H9 (cell line): ENCODE measurements at places on chromosomes 12 and 14. TPM values are rescaled to one million over a fixed set of nuclear protein-coding genes. Genes with fewer than 3 reads are reported as not detected.
A peak's percentile ranks its signal among the peaks of the same experiment; 100 is the strongest.

DNA sequence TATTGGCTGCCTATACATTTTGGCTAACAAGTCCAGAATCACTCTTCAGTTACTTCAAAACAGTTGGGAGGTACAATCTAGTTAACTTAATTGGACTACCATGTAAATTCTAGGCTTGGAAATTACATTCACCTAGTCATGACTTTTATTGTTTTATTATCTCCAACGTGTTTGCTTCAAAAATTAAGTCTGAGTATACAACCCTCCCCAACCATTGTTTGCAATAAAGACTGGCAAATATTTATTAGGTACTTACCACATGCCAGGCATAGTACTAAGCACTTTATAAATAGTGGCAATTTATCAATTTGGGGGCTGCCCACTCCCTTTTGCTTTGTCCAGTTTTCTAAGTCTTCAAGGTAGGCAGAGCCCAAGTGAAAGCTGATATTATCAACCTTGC is 30.3 kb downstream of the TXNDC16 start:
- DNase-seq = no peak

GRCh38 chr12:85530456-85530855 is 250.4 kb downstream of the ALX1 start:
- no peak for DNase-seq

DNA sequence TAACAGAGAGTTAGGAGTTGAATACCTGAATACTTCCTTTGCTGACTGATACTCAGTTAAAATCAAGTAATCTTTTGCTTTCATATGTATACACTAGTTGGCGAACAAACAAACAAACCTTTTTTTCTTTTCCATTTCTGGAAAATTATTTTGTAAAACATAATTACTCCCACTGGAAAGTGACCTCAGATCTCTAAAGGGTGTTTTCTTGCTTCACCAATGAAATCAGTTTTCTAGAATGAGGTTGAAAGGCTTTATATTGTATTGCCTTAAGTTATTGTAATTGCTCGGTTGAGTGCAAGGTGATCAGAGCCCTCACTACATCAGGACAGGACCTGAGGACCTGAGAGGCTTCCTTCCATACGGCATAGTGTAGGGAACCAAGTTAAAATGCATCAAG is at the start of gene OR4K1:
Gene OR4K1, plus strand, starts transcription at position 301 of the 400 bp plus-strand sequence. CDS start 4,750 bp downstream, outside the sequence.
- DNase-seq = no peak

Gene RAD51AP1
- 55.4 and 59.4 TPM in 2 replicates for total RNA-seq

Gene C12orf56
- total RNA-seq = 1.5 and 2.2 TPM in 2 replicates

DNA sequence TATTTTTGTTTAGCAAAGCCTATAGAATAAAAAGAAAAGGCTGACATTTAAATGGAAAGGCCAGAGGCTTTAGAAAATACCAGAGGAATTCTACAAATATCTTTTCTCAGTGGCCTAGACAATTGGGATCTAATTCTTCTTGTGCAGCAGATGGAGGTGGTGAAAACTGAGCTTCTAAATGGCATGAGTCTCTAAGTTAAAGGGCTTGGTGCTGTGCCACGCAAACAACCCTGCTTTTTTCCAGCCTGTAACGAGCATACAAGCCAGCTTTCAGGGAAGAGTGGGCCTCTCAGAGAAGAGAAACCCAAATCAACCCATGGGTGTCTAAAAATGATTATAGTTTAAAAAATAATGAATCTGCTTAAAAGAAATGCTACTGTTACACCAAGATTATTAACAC is 237.9 kb upstream of the NAV3 start:
- no peak for DNase-seq

DNA sequence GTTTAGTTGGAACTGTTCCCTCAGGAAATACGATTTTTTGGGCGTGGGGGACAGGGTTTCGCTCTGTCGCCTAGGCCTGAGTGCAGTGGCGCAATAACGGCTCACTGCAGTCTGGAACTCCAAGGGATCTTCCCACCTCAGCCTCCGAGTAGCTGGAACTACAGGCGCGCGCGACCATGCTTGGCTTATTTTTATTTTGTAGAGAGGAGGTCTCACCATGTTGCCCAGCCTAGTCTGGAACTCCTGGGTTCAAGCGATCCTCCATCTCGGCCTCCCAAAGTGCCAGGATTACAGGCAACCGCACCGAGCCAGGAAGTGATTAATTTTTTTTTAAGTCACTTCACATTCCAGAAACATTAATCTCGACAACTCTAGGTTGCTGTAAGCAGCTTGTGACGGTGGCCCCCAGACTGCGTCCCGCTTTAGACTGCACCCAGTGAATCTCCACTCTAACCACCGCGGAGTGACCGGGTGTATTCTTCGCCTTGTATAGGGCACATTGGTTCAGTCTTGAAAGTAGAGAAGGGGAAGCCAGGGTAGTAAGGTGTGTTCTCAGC is 830 bp upstream of the MIS18BP1 start:
- DNase-seq = no peak

GRCh38 chr12:107317751-107318555 is 224.6 kb upstream of the CRY1 start:
- DNase-seq = peak; percentile 96

DNA sequence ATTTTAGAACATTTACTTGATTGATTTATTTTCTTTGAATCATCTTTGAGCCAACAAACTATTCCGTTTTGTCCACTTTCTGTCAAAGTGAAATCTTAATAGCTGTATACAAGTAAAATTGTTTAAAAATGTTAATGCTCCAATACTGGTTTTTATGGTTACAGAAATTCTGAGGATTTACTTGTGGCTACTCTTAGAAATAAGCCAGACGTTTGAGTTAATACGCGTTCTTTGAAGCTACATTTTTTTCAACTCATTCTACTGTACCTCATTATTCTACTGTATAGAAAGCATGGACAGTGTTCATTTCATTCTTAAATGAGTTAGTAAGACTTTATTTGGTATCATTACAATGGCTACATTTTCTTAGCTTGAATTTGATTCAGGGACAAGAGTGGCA is 996.2 kb upstream of the FLRT2 start:
- no peak for DNase-seq

- no peak for DNase-seq
Observed at GRCh38 chr12:111122458-111122878, 202.1 kb upstream of the MYL2 start.

DNA sequence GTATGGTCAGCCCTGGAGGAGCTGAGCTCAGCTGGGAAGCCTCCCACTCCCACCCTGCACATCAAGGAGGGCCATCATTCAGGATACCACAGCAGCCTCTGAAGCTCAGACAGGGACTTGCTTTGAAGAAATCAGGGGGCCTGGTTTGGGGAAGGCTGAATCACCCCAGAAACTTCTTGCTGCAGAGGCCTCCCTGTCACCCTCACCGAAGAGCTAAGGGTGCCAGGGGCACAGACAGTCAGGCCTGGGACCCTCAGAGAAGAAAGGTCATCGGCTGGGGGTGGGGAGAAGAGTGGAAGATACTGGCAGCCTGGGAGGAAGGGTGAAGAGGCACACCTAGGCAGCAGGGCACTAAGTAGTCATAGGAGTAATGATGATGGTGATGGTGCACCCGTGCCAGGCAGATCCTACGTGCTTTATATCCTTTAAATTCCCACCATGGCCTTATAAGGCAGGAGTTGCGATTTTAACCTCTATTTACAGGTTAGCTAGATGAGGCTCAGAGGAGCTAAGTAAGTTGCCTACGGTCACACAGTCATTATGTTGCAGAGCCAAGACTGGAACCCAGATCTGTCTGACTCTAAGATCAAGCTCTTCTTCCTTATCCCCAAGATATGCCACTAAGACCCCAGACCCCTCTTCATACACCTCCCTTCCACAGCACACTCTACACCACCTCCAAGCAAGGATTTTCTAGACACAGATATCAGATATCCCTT is 28.5 kb upstream of the PNMA1 start:
- peak; percentile 17 for DNase-seq

DNA sequence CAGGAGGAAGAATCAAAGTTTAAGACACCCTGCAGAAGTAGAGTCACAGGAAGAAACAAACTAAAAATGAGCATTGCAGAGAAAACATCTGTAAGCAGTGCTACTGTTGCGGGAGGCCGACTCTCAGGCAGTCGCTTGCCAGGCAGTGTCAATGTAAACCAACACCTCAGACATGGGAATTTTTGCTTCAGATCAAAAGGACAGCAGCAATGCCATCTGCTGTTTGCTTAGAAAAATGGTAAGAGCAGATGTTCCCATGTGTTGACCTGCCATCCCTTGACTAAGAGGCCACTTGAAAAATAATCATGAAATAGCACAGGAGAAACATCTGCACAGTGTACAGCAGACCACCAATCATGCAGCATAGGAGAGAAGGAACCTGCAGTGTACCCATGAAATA is 196.6 kb downstream of the SLC25A21 start:
- DNase-seq = no peak

DNA sequence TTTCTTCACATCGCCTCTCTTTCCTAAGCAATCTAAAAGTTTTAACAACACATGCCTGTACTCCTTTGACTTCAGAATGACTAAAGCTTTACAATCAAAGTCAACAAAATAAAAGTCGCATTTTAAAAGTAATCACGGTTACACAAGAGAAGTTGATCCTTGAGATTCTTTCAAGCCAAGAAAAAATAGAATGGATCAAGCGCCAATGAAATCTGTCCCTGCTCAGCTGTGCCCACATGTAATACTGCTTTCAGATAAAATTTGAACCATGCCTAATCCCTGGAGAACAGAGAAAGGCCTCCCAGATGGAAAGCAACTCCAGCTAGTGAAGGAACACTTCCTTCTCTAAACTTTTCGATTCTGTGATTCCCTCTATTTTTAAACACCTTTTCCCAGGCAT is 113.1 kb downstream of the FBXL14 start:
- no peak for DNase-seq

DNA sequence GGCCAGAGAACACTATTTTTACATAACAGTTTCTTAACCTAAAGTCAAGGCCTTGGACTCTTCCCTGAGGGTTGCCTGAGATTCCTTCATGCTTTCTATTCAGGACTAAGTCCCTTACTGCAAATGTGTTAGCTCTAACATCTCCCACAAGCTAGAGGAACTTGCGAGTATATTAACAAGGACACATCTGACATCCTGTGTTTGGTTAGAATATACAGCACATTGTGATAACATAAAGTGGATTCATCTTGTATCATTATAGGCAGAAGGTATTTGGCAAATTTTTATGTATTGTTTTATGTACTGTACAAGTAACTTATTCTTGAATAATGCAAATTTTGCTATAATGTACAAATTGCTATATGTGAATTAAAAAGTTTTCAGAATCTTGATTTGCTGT is 45.5 kb downstream of the SH2B3 start:
- DNase-seq = no peak

DNA sequence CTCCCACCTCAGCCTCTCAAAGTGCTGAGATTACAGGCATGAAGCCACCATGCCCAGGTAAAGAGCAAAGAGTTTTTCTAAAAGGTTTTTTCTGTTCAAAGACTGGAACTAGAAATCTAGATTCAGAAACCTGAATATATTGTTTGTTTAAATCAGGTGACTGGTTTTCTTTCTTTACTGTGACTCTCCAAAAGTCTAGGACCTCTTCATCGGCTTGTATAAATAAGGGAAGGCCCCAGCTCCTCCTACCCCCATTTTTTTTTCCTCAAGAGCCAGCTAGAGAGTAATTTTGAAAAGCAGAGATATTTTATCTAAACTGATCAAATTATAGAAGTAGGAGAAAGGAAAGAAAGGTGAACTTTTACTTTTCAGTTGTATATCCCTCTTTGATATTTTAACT is 48.0 kb downstream of the TMEM116 start:
- no peak for DNase-seq

DNA sequence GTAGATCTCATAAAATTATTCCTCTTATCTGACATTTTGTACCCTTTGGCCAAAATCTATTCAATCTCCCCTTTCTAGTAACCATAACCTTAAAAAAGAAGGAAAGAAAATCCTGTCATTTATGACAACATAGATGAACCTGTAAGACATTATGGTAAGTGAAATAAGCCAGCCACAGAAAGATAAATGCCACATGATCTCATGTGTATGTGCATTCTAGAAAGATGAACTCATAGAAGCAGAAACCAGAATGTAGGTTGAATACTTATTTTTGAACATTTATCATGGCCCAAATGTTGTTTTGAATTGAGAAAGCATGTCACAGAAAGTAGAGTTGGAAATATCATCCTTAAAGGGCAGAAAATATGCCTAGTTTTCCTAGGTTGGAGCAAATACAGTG is 1053.6 kb downstream of the SLC6A15 start:
- DNase-seq = no peak

DNA sequence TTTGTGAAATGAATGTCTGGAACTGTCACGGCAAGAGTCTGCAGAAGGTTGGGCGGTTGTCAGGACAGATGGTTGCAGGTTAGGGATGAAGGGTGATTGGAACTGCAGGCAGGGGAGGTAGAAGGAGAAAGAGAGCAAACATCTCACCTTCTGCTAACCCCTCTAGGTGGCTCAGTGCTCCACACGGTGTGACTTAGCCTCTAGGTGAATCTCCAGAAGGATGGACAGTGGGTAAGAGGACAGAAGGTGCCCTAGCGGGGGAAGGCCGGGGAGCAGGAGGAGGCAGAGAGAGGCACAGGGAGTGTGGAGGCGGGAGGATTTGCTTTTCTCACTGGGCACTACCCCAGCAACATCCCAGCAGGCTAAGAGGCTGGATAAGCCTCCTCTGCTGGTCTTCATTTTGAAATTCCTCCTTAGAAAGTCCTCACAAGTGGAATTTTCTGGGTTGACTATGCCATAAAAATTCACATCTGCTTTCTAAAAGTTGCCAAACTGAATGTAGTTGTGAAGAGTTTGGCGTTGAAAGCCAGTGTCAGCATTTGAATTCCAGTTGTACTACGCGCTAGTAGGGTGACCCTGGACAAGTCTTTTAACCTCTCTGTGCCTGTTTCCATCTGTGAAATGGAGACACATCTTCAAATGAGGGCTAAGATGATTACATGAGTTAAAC is 10.7 kb upstream of the GPR68 start:
- no peak for DNase-seq
